Osteocyte (in vitro differentiated cells): ENCODE measurements at places on chromosomes 4 and X. TPM values are rescaled to one million over a fixed set of nuclear protein-coding genes. Genes with fewer than 3 reads are reported as not detected.

DNA sequence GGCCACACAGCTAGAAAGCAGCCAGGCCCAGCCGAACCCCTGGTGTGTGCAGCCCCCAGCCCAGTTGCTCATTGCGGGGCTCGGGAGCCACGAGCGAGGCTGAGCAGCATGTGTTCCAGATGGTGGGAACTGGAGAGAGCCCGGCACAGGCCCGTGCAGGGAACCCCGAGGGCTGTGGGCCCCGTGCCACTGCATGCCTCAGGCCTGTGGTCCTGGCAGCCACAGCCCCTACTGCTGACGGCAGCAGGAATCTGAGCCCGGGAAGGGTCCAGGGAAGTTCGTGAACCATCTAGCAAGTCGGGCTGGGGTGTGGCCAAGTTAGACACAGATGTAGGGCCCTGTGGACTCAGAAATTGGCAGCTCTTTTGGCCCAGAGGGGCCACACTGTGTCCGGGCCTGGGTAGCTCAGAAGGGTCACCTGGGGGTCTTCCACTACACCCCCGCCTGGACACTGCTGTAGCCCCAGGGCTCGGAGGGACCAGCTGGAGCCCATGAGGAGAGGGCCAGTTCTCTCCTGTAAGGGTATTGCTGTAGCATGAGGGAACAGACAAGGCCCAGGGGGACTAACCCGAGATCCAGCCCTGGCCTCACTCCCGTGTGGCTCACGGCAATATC lies 12.1 kb downstream of the HTRA3 start:
- no peaks in the 10 kb centered on the region for H3K27me3 ChIP-seq
- DNase-seq: no peak
- no peaks in the 10 kb centered on the region for H3K36me3 ChIP-seq
- peaks cover 22% of the 10 kb centered on the region for H3K4me1 ChIP-seq
- H3K27ac ChIP-seq: no peak overlapping the region

DNA sequence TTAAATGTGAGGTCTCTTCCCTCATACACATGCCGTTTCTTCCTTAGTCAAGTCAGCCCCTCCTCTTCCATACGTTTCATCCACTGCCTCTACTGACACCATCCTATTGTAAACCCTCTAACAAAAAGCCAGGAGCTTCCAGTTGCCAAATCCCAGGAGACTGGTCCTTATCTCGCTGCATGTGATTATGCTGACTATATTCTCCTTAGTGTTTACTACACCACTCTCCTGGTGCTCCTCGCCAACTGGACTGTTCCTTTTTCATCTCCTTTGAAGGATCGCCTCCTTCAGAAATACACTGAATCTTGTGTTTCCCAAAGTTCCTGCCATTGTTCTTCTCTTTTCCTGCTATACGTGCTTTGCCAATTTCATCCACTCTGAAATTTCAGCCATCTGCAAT lies 27.7 kb downstream of the MAML3 start:
- H3K4me1 ChIP-seq: peaks cover 4% of the 10 kb centered on the region
- DNase-seq: no peak
- H3K4me3 ChIP-seq: no peak overlapping the region
- no peak overlapping the region for H3K27ac ChIP-seq
- H3K27me3 ChIP-seq: no peaks in the 10 kb centered on the region

GRCh38 chr4:120158046-120158445 lies 91.4 kb upstream of the MAD2L1 start:
- H3K27me3 ChIP-seq: peaks cover 14% of the 10 kb centered on the region
- H3K27ac ChIP-seq: no peak overlapping the region
- no peaks in the 10 kb centered on the region for H3K36me3 ChIP-seq
- H3K4me1 ChIP-seq: no peaks in the 10 kb centered on the region

DNA sequence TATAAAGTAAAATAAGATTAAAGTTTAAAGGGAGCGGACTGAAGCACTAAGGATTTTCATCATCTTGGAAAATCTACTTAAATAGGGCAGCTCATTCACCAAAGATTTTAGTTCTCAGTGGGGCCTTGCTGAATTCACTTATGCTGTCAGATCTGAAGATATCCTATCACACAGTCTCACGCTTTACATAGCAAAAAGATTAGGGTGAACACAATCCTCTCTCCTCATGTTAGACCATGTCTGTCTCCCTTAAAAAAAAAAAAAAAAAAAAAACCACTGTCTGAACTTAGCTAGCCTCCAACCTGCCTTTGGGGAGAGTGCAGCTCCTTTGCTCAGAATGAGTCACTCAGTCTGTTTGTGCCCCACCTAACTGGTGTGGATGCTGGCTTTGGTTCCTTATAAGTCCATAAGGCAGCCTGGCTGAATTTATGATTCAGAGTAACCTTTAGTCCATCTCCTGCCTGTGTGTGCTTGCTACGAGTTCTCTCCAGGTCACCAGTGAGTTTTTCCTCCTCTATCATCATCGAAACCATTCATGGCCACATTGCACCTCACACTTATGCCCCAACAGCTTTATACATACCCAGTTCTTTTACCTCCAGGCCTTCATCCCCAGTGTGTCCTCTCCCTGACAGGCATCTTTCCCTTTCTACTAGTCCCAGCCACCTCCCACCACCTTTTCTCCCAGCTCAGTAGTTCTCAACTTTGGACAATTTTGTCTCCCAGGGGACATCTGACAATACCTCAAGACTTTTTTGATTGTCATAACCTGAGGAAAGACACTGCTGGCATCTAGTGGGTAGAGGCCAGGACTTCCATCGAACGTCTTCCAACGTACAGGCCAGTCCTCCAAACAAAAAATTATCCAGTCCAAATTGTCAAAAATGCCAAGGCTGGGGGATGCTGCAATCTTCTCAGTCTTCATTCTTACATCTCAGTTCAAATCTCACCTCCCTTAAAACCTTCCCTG lies 220.7 kb upstream of the EMCN start:
- peaks cover 4% of the 10 kb centered on the region for H3K36me3 ChIP-seq
- H3K4me1 ChIP-seq: peaks cover 22% of the 10 kb centered on the region
- H3K4me3 ChIP-seq: no peak overlapping the region
- peak overlapping the region; percentile 62 for H3K27ac ChIP-seq
- no peaks in the 10 kb centered on the region for H3K27me3 ChIP-seq
- DNase-seq: no peak

DNA sequence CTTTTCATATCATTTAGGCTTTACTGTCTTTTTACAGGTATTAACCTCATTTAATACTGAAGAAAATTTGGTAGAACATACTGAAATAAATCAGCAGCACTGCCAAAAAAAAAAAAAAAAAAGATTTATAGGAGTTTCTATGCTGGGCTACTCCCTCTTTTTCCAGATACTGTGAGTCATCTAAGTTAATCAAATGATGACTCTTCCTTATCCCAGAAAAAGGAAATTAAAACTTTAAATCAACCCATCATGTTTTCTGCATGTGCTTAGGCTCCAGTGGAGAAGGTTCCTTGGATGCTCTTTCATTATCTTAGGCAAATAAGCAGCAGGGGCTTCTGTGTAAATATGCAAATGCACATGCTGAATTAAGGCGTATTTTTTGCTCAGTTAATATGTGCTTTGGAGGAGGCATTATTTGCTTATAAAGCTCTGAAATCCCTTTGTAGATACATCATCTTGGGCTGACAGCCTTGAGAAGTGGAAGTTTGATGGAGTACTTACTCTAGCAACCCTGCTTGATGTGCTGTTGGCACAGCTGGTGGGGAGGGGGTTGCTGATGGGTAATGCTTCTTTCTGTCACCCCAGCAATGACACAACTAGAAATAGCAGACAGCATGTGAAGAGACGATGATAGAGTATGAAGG lies 136.1 kb downstream of the C4orf33 start:
- peak overlapping the region; percentile 72 for H3K27ac ChIP-seq
- H3K4me1 ChIP-seq: peaks cover 18% of the 10 kb centered on the region
- no peaks in the 10 kb centered on the region for H3K36me3 ChIP-seq
- no peak for DNase-seq

DNA sequence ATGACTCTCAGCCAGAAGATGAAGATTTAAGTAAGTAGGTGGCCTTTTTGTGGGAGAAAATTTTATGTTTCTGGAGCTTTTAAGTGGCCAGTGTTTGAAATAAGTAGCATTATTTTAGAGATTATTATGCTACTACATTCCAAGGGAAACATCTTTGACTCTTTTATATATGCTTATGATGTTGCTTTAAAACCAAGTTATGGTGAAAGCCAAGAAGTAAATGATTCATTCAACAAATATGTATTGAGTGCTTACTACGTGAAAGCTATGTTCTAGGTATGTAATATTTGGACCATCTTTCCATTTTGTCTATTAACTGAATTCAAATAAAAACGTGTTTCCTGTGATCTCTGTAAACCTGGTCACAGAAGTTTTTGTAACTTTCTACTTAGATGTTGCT lies 58.3 kb downstream of the ZFX start:
- DNase-seq: no peak
- peak overlapping the region; percentile 60 for H3K27ac ChIP-seq
- no peak overlapping the region for H3K4me3 ChIP-seq
- H3K36me3 ChIP-seq: peaks cover 52% of the 10 kb centered on the region

GRCh38 chr4:141684785-141685184 lies 48.4 kb downstream of the IL15 start:
- peaks cover 3% of the 10 kb centered on the region for H3K36me3 ChIP-seq
- peaks cover 18% of the 10 kb centered on the region for H3K4me1 ChIP-seq
- no peak for DNase-seq
- no peaks in the 10 kb centered on the region for H3K27me3 ChIP-seq
- H3K27ac ChIP-seq: no peak overlapping the region

GRCh38 chr4:25457053-25457715 lies 80.1 kb downstream of the ANAPC4 start:
- H3K4me3 ChIP-seq: no peak overlapping the region
- peaks cover 8% of the 10 kb centered on the region for H3K4me1 ChIP-seq
- no peaks in the 10 kb centered on the region for H3K27me3 ChIP-seq
- no peak for DNase-seq
- no peaks in the 10 kb centered on the region for H3K36me3 ChIP-seq

GRCh38 chrX:129665916-129666644 lies 11.3 kb upstream of the APLN start:
- H3K4me1 ChIP-seq: peaks cover 42% of the 10 kb centered on the region
- DNase-seq: peak; percentile 80
- H3K27me3 ChIP-seq: no peaks in the 10 kb centered on the region

- DNase-seq: no peak
- H3K4me1 ChIP-seq: no peaks in the 10 kb centered on the region
- no peak overlapping the region for H3K4me3 ChIP-seq
- no peak overlapping the region for H3K27ac ChIP-seq
- no peaks in the 10 kb centered on the region for H3K36me3 ChIP-seq
- H3K27me3 ChIP-seq: peaks cover 34% of the 10 kb centered on the region
Measured at GRCh38 chr4:27692158-27692557, 831.5 kb downstream of the STIM2 start.

DNA sequence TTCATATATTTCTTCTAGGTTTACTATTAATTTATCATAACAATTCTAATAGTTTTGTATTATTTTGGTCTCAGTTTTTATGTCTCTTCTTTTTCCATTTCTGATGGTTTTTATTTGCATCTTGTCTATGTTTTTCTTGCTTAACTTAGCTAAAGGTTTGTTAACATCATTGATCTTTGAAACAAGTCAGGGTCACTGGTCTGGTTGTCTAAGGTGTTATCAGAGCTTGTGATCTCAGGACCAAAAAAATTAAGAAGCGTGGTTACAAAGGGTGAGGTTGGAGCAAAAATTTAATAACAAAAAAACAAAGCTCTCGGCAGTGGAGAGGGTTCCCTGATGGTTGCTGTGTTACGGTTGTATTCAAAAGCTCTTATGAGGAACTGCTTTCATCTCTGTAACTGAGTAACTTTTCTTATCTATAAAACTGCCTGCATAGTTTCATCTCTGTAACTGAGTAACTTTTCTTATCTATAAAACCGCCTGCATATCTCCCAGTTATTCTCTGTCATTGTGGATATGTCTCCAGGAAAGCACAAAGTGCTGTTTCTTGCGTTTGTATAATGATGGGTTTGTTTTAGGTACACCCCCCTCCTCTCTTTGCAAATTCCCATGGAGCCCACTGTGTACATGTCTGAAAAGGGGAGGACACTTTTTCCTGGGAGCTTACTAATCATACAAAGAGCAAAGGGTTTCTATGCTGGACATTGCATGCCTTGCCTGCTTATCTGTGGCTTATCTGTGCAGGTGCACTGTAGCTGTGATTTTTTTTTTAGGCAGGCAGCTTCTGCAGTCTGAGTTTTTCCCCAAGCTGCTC lies 62.4 kb upstream of the UGT2B15 start:
- H3K36me3 ChIP-seq: no peaks in the 10 kb centered on the region
- H3K4me1 ChIP-seq: no peaks in the 10 kb centered on the region
- H3K27ac ChIP-seq: no peak overlapping the region
- no peaks in the 10 kb centered on the region for H3K27me3 ChIP-seq

DNA sequence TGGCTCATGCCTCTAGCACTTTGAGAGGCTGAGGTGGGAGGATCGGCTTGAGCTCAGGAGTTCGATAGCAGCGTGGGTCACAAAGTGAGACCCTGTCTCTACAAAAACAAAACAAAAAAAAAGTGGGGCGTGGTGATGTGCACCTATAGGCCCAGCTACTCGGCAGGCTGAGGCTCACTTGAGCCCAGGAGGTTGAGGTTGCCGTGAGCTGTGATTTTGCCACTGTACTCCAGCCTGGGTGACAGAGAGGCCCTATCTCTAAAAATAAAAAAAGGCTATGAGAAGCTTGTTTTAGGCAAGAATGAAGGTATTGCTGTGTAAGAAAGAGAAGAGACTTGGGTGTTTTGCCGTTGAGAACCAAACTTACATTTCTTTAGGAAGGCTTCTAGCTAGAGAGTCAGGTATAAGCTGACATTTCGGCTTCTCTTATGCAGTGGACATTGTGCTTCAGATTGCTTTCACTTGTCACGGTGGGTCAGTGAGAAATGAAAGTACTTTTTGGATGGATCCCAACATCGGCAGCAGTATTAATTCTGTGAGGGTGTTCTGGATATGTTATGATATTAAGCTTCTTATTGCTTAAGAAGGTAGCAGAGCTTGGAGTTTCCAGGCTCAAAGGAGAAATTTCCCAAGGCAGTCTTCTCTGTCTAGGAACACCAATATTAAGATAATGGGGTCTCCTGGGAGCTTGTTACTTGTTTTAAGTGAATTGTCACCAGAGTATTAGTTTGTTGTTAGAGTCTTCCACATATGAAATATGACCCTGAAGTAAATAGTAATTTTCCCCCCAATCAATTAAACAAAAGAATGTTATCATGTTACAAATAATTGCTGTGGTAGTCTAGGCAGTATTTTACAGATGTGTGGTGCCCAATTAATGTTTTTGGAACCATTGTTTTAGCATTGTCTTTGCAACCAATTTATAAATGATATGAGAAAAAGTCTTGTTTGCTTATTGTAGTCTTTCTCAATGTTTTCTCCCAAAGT lies 17.6 kb downstream of the TMEM131L start:
- peaks cover 6% of the 10 kb centered on the region for H3K36me3 ChIP-seq
- H3K4me1 ChIP-seq: peaks cover 43% of the 10 kb centered on the region
- H3K4me3 ChIP-seq: no peak overlapping the region
- DNase-seq: no peak
- H3K27ac ChIP-seq: no peak overlapping the region

GRCh38 chr4:35052546-35052945 lies 1191.8 kb downstream of the ARAP2 start:
- H3K27ac ChIP-seq: no peak overlapping the region
- no peaks in the 10 kb centered on the region for H3K4me1 ChIP-seq
- H3K27me3 ChIP-seq: no peaks in the 10 kb centered on the region

- H3K4me1 ChIP-seq: no peaks in the 10 kb centered on the region
- H3K27me3 ChIP-seq: peaks cover 4% of the 10 kb centered on the region
- H3K27ac ChIP-seq: no peak overlapping the region
- no peaks in the 10 kb centered on the region for H3K36me3 ChIP-seq
Measured at GRCh38 chrX:71870208-71871098, 40.2 kb upstream of the NHSL2 start.

- DNase-seq: peak; percentile 88
- no peaks in the 10 kb centered on the region for H3K36me3 ChIP-seq
Measured at GRCh38 chrX:21373637-21374162, 518 bp upstream of the CNKSR2 start.

The ZFP92 gene
- total RNA-seq: 0.05 TPM in 2 replicates

The EXOC1L gene
- total RNA-seq: not detected in 2 replicates

The MAOB gene
- not detected in 2 replicates for total RNA-seq

The PLS3 gene
- total RNA-seq: 530 and 547 TPM in 2 replicates

The GAR1 gene
- 16.8 and 17.5 TPM in 2 replicates for total RNA-seq

The BEX1 gene
- total RNA-seq: 9.3 and 10.7 TPM in 2 replicates

The GRK4 gene
- 10.5 and 11.7 TPM in 2 replicates for total RNA-seq

The MXRA5 gene
- total RNA-seq: 188 and 215 TPM in 2 replicates

The RAI2 gene
- total RNA-seq: 0.27 and 0.34 TPM in 2 replicates
